Activated T-cell treated with anti-CD3 and anti-CD28 coated beads for 24 hours (primary cell): ENCODE measurements at places on chromosomes 11 and 22.

GRCh38 chr22:49271831-49272230, 555.8 kb downstream of the BRD1 start:
- DNase-seq: no peak

GRCh38 chr11:85749884-85750283, 61.1 kb downstream of the SYTL2 start:
- no peak for DNase-seq

DNA sequence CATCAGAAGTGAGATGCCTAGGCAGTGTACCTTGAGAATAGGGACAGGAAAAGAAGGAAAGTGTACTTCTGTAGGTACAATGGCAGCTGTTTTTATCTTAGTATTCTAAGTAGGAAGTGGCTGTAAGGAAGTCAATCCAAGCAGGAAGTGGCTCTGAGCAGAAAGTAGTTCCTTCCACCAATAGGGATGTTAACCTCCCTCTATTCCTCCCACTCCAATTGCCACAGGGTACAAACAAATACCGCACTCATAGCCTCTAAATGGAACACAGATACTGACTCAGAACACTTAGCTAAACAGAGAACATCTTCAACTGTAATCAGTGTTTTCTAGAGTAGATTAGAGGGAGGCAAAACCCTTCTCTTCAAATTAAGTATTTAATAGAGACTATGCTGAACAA, 10.6 kb downstream of the LRRC55 start:
- DNase-seq: no peak

GRCh38 chr11:66371627-66372415, at the start of gene SLC29A2:
TSS of gene SLC29A2 (minus strand) at chr11:66371760. CDS start at chr11:66371591, 169 bp downstream.
- DNase-seq: peak; percentile 70

- DNase-seq: no peak
Measured at GRCh38 chr11:12213883-12214282, 103.5 kb downstream of the MICAL2 start.

DNA sequence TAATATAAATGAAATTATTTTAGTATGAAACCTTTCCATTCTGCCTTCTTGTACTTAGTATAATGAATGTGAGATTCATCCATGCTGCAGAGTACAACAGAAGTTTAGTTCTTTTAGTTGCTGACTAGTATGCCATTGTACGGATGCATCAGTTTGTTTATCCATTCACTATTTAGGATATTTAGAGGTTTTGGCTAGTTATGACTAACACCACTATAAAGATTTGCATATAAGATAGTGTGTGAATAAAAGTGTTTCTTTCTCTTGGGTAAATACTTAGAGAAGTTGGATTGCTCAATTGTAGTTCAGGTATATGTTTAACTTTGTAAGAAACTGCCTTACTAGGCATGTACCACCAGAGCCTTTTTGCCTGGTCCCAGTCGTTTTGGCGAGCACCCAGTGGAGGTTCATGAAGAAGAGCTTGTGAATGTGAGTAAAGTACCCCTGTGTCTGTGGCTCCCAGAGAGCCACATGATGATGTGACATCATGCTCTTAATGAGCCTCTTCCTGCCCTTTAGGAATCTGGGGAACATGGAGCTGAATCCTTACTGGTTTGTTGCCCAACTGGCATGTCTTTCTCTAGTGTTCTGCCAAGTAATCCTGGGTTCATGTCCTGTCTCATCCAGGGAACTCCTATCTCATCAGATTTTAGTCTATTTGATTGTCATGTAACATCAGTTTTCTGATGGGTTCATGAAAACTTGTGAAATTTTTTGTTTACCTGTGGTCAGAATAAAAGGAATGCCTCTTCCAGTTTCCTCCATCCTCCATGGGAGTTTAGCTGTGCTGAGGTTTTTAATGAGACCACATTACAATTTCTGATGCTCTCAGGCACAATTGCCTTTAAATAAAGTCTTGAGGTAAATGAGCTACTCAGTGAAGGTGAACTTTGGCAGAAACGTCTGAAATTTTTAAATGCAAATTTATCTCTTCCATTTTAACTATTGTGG, 234.8 kb downstream of the CASP12 start:
- DNase-seq: no peak

- no peak for DNase-seq
Measured at GRCh38 chr11:87330187-87330601, 292.5 kb downstream of the TMEM135 start.

- no peak for DNase-seq
Measured at GRCh38 chr11:100716838-100717237, 29.8 kb downstream of the ARHGAP42 start.

- no peak for DNase-seq
Measured at GRCh38 chr22:29536411-29536810, 17.1 kb downstream of the THOC5 start.

DNA sequence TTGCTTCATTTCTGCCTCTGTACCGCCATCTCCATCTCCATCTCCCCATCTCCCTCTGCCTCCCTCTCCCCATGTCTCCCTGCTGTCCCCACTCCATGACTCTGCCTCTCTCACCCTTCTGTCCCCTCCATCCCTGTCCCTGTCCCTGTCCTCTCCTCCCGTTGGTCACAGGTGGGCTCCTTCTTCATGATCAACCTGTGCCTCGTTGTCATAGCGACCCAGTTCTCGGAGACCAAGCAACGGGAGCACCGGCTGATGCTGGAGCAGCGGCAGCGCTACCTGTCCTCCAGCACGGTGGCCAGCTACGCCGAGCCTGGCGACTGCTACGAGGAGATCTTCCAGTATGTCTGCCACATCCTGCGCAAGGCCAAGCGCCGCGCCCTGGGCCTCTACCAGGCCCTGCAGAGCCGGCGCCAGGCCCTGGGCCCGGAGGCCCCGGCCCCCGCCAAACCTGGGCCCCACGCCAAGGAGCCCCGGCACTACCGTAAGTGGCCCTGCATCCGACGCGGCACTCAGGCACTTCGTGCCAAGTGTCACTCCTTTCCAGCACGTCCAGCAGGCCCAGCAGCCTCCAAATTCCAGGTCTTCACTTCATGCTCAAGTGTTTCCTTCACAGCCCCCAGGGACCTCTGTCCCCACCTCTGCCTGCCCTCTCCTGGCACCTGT, 76.0 kb downstream of the CACNA1I start:
- no peak for DNase-seq

DNA sequence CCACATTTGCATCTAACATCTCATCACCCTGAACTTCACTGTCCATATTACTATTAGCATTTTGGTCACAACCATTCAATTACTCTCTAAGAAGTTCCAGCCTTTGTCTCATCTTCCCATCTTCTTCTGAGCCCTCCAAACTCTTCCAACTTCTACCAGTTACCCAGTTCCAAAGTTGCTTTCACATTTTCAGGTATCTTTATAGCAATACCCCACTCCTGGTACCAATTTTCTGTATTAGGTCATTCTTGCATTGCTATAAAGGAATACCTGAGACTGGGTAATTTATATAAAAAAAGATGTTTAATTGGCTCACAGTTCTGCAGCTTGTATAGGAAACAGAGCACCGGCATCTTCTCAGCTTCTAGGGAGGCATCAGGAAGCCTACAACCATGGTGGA, 64.7 kb upstream of the ARHGAP42 start:
- DNase-seq: no peak

DNA sequence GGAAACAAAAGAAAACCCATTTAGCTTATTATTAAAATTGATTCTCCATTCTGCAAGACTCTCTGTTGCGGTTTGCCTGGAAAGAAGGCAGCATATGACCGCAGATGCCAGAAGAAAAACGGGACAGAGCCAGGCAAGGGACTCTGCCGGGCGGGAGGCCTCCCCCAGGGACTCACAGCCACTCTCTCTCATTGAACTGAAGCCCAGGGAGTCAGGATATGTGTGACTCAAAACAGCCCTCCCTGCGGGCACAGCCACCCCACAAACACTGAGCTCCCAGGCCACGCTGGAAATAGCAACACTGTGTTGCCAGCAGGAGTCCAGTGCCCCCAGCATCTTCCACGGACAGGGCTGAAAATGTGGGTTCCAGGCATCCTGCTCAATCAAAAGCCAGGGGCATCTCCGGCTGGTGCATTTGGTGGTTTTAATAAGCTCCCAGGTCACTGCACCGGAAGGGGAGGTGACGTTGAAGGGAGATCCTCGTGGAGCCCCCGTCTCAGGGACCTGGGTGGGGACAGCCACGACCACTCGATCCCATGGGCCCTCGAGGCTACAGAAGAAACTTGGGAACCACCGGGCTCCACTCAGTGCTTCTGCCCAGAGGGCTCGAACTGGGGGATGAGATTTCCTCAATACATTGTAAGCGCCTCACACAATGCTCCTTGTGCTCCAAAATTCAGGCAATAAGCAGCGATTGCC, 624.5 kb downstream of the TBC1D22A start:
- no peak for DNase-seq

DNA sequence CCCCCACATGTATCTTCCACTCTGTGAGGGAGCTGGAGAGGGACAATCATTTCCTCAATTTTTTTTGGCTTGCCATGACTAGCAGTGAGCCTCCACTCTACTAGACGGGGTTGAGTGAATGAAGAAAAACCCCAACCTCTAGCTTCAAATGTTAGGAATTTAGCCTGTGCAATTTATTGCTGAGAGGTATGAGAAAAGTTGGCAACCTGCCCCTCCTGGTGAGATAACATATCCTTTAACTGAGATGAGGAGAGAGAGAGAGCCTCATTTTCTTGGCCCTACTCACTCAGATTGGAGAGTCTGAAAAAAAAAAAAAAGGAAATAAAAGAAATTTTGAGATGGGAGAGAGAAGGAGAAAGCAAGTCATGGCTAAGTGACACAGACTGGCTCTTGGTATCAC, 218.2 kb upstream of the CARD18 start:
- no peak for DNase-seq

DNA sequence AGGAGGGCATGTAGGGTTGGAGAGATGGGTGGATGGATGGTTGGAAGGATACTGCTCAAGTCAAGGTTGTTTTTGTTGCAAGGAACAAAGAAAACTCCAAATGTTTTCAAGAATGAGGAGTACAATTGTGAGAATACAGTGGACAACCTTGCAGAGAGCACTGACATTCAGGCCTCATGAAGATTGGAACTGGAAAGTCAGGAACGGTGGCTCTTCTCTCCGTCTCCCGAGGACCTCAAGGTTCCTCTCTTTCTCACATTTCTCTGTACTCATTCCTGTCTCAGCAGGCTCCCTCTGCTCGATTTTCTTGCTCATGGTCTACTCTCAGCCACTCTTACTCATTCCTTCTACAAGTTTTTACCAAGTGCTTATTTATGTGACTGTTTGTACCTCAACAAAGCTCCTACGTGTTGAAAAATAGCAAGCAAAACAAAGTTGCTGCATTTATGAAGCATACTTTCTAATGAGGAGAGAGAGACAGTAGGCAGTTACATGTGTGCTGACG, 97.6 kb downstream of the SWAP70 start:
- DNase-seq: no peak

DNA sequence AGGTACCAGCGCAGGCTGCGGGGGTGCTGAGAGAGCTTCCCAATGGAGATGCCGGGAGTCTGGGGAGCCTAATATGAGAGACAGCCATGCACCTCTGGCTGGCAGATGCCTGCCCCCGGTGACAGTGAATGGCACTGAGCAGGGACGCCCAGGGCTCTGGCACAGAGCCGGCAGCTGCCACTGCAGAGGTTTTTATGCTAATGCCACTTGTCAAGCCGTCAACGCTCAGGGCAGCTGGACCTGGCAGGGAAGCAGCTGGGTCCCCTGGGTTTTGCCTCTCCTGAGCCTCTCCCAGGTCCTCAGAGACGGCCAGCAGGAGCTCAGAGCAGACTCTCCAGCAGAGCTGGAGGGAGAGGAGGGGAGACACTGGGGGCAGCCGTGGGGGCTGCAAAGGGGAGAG, 573.6 kb downstream of the BUD13 start:
- DNase-seq: no peak

GRCh38 chr11:65133724-65134123, 595 bp downstream of the SYVN1 start:
- no peak for DNase-seq

DNA sequence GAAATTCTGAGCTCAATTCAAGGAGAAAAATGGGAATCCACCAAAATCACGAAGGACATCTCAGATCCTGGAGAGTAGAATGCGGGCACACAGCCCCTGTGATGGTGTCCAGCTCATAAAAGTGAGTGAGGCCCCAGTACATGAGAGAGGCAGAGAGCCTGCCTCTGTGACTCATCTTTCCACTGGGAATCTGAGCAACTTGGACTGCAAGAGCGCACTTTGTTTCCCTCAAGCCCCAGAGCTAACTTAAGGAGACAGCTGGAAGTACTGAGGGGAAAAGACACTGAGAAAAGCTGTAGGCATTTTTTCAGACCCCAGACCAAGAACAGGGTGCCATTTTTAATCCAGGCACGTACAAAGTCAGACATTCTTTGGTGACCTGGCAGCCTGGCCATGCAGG, 273.7 kb downstream of the C11orf87 start:
- no peak for DNase-seq

GRCh38 chr11:33652930-33653329, 47.7 kb downstream of the C11orf91 start:
- DNase-seq: no peak

GRCh38 chr11:5473921-5474320, 14.6 kb upstream of the OR52D1 start:
- no peak for DNase-seq

GRCh38 chr11:10305262-10305963, 540 bp downstream of the ADM start:
- DNase-seq: no peak

- no peak for DNase-seq
Measured at GRCh38 chr22:44549701-44550100, 51.7 kb upstream of the RTL6 start.

- DNase-seq: no peak
Measured at GRCh38 chr11:32255841-32256240, 165.0 kb downstream of the RCN1 start.

- no peak for DNase-seq
Measured at GRCh38 chr22:29773233-29773632, 6.1 kb downstream of the UQCR10 start.
